ENCODE measurements at places on chromosomes 5 and 9.

GRCh38 chr5:69502367-69502766, 9.8 kb downstream of the OCLN start:
- DNase-seq = no peak

DNA sequence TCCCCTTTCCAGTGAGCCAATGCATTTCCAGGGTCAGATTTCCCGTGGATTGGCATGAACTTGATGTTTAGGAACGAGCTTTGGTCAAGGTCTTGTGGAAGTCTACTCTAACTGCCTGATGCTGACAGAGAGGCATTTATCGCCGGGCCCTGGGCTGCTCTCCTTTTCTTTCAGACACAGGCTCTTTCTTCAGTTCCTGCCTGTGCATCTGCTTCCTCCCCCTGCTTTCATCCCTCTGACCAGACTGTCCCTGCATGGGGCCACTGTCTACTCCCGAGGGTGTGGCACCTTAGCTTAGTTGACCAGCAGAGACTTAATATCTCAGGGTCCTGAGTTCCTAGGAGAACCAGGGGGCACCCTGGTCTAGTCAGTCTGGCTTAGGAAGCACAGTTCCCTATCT, 41.2 kb downstream of the RALGPS1 start:
- DNase-seq = no peak

DNA sequence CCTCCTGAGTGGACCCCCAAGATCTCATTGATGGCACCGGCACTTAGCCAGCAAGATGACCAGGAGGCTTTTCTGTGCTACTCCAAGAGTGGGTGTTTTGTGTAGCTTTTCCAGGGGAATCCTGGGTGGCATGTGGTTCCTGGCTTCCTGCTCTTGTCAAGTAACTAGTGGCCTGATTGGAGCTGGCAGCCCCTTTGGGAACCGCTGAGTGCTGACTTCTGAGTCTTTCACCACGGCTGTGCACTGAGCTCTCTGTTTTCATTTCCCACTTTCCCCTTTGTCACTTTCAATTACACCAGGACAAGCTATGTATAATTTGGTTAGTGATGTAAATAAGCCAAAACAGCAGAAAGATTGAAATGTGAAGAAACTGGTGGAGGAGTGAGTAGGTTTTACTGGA, 255.4 kb downstream of the GOLPH3 start:
- DNase-seq = no peak

- DNase-seq = no peak
Measured at GRCh38 chr9:135388530-135388929, 91.1 kb upstream of the PPP1R26 start.

DNA sequence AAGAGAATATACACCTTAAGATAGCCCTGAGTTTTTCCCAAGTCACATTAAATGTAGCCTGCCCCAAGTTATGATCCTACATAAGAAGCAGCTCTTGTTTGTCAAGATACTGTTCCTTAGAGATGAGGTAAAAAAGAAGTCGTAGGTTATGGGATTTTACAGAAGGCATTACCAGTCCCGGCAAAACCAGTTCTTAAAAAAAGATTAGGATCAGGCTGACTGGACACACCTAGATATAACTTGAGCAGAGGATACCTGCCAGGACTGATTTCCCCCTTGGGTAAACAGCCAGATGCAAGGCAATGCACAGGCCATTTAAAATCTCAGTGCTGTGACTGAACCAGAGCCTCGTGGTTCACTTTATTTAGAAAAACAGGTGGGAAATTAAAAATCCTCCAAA, 14.1 kb upstream of the SEMA5A start:
- DNase-seq = no peak

GRCh38 chr9:93024986-93025630, 33.4 kb upstream of the SUSD3 start:
- no peak for DNase-seq

GRCh38 chr5:17118631-17119030, 98.8 kb upstream of the BASP1 start:
- DNase-seq = peak; percentile 18

DNA sequence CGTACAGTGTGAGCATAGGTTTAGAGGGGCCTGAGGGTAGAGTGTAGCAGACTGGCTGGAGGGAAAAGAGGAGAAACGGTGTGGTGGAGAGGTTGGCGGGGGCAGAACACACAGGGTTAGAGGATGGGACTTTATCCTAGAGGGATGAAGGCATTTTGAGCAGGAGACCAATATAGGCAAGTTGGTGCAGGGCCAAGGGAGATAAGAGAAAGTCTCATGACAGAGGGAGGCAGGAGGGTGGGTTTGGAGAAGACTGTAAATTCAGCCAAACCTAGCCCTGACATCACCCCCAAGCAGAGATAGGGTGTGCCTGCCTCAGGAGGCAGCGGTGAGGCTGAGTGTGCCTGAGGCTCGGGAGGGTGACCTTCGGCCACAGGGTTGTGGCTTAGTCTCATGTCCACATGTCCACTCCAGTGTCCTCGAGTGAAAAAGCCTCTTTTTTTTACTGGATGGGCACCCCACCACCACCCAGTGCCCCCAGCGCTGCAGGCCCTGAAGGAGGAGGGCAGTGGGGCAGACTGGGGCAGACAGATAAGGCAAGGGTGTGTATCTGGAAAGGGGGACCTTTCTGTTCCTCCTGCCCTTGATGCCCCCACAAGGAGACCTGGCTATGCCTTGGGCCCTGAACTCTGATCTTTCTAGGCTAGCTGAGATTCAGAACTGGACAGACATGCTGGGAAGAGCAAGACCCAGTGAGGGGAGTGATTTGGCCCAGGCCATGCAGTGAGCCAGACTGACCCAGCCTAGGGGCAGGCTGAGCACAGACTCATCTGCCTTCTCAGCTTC, 108.7 kb downstream of the RGS3 start:
- DNase-seq = no peak

- DNase-seq = no peak
Measured at GRCh38 chr9:8760000-8760767, 960.6 kb upstream of the DMAC1 start.

DNA sequence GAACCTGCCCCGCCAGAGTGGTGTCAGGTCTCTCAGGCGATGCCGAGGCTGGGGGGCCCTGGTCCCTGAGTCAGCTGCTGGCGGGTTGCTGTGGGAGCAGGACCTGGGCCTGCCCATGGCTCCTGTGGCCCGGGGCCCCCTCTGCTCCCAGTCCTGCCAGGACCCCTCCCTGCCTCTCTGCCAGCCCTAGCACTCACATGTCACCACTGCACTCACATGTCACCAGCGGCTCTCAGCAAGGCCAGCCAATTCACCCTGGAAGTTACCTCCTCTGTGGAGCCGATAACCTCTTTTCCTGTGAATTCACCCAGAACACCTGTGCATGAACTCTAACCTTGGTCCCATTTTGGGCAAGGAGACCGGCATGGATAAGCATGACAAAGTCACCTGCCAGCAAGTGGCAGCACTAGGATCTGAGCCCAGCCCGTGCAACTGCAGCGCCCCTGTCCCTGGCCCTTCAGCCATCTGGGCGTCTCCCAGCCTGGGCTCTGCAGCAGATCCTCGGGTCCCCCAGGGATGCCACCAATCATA, 170.2 kb downstream of the GAPVD1 start:
- no peak for DNase-seq

GRCh38 chr9:77933019-77933418, 98.6 kb downstream of the GNAQ start:
- no peak for DNase-seq

DNA sequence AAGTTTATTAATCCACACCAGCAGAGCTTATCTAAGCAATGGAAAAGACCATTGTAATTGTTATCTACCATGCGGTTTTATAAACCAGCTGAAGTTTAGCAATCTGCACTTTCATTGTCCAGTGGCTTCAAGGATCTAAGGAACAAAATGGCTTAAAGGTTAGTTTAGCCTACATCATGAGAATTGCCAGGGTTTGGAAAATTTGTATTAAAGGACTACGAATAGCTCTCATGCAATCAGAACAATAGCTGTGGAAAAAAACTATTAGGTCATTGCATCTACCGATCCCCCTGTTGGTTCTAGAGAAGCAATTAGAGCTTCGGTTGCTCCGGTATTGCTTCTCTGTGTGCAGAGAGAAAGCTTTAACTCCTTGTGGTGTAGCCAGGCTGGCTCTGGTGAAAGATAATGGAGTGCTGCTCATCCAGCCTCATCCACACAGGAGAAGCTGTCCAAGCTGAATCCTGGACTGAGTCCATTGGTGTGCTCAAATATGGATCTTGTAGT, 86.3 kb upstream of the SLC12A2 start:
- DNase-seq = no peak

DNA sequence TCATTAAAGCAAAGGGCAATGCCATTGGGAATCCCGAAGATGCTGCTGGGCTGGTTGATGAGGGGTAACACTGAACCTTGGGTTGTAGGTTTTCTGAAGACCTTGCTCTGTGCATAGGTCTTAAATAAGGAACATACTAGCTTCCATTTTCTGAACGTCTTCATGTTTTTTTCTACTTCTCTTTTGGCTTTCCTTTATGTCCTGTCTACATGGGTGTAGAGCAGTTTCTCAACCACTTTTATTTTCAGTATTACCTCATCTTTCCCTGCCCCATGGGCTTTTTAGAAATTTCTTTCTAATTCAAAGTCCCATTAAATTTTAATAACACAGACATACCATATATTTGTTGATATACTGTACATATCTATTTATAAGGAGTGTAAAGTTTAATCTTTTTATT, at the start of gene IFNA14:
Gene IFNA14, minus strand, starts transcription at position 95 of the 400 bp plus-strand sequence. Its CDS starts 70 bp downstream, at position 25.
- DNase-seq = no peak

All from activated CD4-positive, alpha-beta T cell treated with anti-CD3 and anti-CD28 coated beads, Interleukin-2, amount 50 U/mL, for 16 hours (primary cell).